ENCODE measurements at places on chromosomes 2 and 18.

DNA sequence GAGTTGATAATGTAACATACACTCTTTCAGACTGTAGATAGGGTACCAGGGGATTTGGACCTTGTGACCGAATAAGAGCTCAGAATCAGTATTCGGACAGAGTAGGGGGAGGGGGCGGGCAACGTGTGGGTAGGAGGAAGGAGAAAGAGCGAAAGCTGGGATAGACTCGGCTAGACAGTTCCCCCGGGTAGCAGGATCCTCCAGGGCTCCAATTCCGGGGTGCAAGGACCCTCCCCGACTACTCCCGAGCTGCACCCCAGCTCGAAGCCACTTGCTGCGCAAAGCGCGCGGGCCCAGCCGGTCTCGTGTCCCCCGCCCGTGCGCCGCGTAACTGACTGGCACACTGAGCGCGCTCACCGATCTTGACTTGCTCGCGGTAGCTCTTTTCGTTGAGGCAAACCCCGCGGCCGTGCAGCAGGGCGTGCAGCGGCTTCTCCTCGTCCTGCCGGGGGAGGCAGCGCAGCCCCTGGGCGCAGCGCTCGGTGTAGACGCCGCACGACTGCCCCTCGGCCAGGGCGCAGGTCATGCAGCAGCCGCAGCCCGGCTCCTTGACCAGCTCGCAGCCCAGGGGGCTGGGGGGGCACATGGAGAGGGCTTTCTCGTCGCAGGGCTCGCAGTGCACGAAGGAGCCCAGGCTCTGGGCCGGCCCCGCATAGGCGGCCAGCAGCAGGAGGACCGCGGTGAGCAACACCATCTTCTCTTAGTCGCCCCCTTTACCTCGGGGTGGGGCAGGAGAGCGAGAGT is 1.1 kb downstream of the IGFBP5 start:
- no peak for DNase-seq

GRCh38 chr2:239464166-239465016 is 63.6 kb upstream of the HDAC4 start:
- DNase-seq = no peak

GRCh38 chr2:72237549-72237948 is 89.9 kb upstream of the CYP26B1 start:
- no peak for DNase-seq

DNA sequence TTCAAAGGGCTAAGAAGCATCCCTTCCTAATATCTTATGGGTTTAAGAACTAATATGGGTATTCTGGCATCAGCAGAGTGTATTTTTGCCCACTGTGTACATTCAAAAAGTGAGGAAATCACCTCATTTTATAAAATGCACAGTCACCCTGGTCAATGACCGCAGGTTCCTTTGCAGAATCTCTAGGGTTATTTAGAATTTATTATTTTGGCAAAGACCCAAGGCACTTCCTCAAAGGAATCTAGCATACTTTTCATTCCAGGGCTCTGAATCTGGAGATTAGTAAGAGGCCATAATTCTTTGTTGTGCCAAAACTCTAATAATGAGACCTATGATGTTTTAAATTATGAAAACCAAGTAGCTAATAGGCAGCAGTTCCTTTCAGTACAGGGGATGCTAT is 27.2 kb upstream of the CDH2 start:
- DNase-seq = peak; percentile 85

- no peak for DNase-seq
Measured at GRCh38 chr2:208608122-208608835, 201.7 kb downstream of the PTH2R start.

GRCh38 chr2:238573065-238573778 is 146.5 kb downstream of the ASB1 start:
- no peak for DNase-seq

DNA sequence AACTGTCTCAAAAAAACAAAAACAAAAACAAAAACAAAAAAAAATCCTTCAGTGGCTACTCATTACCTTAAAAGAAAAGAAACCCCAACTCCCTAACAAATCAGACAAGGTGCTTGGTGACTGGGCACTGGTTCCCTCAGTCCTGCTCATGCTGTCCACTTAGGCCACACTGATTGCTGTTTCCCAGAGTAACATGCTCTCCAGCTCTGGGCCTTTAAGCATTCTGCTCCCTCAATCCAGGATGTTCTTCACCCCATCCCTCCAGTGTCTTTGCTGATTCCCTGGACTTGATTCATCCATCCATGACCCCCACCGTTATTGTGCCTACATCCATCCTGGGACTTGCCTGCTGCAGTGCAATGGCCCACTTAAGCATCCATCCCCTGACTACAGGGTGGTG is 16.4 kb upstream of the XPO1 start:
- DNase-seq = no peak

- DNase-seq = no peak
Measured at GRCh38 chr2:127159543-127159942, 52.6 kb upstream of the BIN1 start.

GRCh38 chr2:20433249-20433648 is 13.6 kb upstream of the RHOB start:
- DNase-seq = no peak

GRCh38 chr2:54482715-54483114 is 26.6 kb downstream of the SPTBN1 start:
- peak; percentile 90 for DNase-seq

GRCh38 chr2:219436491-219436890 is 1.8 kb downstream of the SPEG start:
- no peak for DNase-seq

- DNase-seq = no peak
Measured at GRCh38 chr2:215794829-215795546, 218.4 kb downstream of the MREG start.

DNA sequence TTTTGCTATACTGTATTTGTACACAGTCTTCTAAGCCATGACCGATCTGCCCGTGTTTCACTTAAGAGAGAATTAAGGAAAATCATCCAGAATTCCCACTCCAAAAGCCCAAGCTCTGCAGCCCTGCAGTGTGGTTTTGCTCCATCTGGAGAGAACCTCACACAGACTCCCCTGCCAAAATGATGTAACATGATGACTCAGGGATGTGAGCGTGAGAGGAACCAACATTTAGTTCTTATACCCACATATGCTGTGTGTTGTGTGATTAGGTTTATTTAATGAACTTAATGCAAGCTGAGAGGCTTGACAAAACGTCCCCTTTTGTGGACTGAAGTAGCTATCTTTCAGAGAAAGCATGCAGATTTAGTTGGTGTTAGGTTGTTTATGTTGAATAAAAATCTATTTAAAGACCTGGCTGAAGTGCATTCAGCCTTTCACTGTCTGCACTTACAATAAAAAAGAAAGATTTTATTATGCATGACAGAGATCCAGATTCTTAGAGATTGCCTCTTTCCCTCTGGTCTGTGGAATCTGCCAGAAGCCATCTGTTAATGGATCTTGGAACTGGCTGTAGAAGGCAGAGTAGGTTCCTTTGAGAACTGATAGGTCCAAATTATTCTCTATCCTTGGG is 6.3 kb downstream of the RAB12 start:
- peak; percentile 97 for DNase-seq

DNA sequence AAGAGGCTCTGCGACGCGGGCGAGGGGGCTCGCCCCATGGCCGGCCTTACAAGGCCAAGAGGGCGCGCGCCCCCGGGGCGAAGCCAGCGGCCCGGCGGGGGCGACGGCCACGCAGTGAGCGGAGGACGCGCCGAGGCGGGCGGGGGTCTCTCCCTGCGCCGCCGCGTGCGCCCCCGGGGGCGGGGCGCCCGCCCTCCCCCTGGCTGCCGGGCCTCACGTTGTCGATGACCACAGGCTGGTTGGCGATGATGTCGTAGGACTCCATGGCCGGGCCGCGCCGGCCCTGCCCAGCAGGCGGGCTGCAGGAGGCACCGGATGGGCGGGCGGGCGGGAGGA is 250 bp downstream of the ACTR1B start:
- DNase-seq = no peak

- no peak for DNase-seq
Measured at GRCh38 chr2:69190743-69191404, 177.9 kb downstream of the ANTXR1 start.

GRCh38 chr18:11956371-11957308 is 24.7 kb upstream of the IMPA2 start:
- DNase-seq = no peak
